ENCODE measurements at places on chromosomes 1 and 21. TPM values are rescaled to one million over a fixed set of nuclear protein-coding genes. Genes with fewer than 3 reads are reported as not detected.
A peak's percentile ranks its signal among the peaks of the same experiment; 100 is the strongest.

DNA sequence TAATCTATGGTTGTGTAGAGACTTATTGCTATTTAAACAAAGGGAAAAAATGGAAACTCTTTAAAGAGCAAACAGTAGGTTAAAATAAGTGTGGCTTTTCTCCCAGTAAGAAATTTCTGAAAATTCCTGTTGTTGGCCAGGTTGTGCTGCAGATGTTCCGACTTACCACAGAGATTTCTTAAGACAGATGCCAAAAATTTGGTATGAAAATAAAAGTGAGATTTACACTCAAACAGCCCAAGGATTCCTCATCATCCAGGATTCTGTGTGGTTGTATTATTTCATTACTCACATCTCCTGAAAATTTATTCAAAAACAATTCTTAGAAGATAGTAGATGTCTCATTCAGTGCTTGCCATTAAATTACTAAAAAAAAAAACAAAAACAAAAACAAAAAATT lies 296.7 kb upstream of the PTBP2 start:
- DNase-seq, result no peak

DNA sequence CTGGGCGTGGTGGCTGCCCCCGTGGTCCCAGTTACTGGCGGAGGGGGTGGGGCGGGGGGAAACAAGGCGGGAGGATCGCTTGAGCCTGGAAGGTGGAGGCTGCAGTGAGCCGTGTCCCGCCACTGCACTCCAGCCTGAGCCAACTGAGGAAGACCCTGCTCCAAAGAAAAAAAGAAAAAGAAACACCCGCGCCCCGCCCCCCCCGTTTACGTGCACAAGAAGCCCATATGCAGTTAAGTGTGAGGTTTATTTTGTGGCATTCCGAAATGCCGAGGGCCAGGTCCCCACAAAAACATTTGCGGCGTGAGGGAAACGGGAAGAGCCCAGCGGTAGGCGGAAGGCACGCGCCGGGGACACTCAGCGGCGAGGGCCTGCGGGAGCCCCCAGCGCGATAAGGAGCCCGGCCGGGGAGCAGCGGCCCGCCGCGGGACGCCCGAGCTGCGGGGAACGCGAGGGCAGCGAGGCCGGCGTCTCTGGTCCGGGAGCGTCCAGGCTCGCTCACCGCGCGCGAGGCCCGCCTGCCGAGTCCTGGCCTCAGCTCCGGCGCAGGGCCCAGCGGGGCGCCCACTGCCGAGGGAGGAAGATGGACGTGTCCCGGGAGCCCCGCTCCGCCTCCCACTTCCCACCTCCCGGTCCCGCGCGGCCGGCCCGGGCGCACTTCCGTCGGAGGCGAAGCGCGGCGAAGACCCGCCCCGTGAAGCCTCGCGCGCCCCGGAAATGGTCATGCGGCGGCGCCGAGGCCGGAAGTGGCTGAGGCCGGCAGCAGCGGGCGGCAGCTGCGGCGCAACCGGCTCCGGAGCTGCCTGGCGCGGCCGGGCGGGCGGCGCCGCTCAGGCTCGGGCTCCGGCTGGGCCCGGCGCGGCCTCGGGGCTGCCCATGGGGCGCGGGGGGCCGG lies at the start of gene TRAPPC10:
TSS of gene TRAPPC10 (plus strand) at position 731 of the 895 bp plus-strand sequence. CDS start 185 bp downstream, outside the sequence.
- DNase-seq, result peak; percentile 85

- no peak for DNase-seq
Measured at GRCh38 chr1:22983944-22984343, 11.3 kb upstream of the LACTBL1 start.

DNA sequence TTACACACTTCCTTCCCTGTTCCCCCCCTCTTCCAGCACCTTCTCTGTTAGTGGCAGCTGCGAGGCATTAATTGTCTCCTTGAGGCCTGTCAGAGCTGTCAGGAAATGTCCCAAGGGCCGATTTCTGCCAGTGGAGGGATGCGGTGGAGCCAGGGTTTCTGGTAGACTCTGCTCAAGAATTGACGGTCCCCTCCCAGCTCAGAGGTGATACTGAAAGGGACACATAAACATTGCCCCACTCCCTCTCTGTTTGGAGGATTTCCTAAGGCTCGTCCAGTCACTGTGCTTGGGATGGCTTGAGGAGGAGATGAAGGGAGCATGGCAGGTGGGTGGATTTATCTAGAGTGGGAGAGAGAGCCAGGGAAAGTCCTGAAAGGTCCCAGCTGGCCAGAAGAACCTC lies 61.4 kb upstream of the CD34 start:
- no peak for DNase-seq

GRCh38 chr1:151058692-151059091 lies 730 bp downstream of the CDC42SE1 start:
- peak; percentile 74 for DNase-seq

GRCh38 chr1:97796711-97797110 lies 124.1 kb downstream of the DPYD start:
- DNase-seq, result peak; percentile 10

- no peak for DNase-seq
Measured at GRCh38 chr21:33234635-33235520, 5.1 kb downstream of the IFNAR2 start.

DNA sequence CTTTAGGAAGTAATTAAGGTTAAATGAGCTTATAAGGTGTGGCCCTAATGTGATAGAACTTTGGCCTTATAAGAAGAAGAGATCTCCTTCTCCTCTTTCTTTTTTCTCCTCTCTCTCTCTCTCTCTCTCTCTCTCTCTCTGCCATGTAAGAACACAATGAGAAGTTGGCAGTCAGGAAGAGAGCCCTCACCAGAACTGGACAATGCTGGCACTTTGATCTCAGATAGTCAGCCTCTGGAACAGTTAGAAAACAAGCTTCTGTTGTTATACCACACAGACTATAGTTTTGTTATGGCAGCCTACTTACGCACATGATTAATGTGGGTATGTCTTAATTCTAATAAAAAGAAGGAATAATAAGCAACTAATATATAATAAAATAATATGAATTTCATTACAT lies 444.2 kb upstream of the LRRC7 start:
- no peak for DNase-seq

GRCh38 chr1:171984850-171985485 lies 143.7 kb downstream of the DNM3 start:
- peak; percentile 19 for DNase-seq

GRCh38 chr1:15201849-15202551 lies 45.0 kb upstream of the FHAD1 start:
- peak; percentile 46 for DNase-seq

- no peak for DNase-seq
Measured at GRCh38 chr1:40553017-40553416, 21.6 kb downstream of the ZNF684 start.

- DNase-seq, result no peak
Measured at GRCh38 chr1:5909576-5910275, 82.5 kb downstream of the NPHP4 start.

DNA sequence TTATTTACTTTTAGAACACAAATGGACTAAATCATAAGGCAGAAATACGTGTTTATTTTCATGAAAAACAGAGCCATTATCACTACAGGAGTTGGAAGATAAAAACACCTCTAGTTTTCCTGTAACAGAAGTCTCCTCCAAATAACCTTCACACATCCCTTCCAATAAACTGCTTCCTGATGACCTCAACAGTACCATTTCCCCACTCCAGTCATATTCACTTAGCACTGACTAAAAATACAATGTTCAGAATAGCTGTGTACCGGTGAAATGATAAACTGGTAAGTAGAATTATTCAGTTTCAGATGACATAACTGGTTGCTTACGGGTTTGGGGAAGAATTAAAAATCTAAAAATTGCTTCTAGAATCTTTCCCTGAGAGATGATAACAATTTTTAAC lies 137.9 kb downstream of the DENND1B start:
- DNase-seq, result no peak

DNA sequence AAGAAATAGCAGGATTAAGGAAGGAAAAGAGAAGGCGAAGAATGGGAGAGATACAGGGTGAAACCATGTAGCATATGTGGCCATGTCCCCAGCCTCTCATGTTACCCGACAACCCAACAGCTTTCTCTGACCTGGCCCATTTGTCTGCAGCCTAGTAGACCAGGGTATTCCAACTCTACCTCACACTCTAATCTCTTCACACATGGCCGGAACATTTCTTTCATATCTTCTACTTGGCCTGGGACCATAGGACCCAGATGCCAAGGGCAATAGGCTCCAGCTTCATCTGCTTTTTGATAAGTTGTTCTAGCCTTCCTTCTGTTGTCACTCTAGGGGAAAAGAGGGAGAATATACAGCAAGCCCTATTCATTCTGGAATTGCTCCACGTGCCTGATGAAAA lies 95.0 kb upstream of the DPT start:
- no peak for DNase-seq

DNA sequence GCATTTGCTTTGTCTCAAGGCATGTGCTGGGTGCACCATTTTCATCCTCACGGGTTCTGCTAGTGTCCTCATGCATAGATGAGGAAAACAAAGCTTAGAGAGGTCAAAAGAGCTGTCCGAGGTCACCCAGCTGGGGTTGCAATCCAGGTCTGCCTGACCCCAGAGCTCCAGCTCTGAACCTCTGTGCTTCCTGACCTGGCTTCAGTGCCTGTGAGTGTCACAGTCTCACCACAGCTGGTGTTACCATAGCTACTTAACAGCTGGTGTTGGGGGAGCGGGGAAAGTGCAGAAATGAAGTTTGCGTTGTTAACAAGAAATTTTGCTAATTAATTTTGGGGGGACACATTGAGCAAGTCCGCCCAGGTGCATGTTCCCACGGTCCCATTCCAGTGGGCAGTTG lies 328.5 kb downstream of the KIF26B start:
- no peak for DNase-seq

DNA sequence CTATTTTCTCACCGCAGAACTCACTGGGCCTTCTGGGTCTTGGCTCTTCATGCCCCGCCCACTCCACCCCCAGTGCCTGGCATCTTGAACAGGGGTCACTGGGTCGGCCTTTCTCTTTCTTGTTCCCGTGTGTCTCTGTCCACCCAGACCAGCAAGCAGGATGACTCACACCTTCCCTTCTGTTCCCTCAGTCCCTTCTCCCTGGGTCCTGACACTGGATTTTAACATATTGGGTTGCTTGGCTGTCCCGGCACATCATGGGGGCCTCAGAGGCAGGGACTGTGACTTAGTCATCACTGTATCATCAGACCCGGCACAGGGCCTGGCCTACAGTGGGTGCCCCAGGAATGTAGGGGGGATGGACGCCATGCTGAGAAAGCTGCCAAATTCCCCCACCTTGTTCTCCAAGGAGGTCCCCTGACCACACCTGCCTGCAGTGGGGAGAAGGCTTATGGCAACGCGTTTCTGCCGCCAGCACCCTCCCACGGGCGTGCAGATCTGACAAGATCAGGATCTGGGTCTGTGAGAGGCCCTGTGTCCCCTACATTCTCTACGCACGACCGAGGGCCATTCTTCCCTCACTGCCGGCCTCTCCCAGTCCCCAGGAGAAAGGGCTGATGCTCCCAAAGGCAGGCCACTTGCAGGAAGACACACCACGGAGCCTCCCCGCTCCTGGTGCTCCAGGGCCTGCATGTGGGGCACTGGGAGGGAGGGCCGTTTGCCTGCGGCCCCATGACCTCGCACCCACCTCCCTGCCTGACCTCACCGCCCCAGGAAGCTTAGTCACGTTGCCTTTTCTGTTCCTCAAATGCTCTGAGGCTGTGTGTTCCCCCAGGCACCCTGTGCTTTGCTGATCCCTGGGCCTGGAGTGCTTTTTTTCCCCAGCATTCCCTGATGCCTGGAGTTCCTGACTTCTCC lies 157.2 kb upstream of the TMEM51 start:
- no peak for DNase-seq

DNA sequence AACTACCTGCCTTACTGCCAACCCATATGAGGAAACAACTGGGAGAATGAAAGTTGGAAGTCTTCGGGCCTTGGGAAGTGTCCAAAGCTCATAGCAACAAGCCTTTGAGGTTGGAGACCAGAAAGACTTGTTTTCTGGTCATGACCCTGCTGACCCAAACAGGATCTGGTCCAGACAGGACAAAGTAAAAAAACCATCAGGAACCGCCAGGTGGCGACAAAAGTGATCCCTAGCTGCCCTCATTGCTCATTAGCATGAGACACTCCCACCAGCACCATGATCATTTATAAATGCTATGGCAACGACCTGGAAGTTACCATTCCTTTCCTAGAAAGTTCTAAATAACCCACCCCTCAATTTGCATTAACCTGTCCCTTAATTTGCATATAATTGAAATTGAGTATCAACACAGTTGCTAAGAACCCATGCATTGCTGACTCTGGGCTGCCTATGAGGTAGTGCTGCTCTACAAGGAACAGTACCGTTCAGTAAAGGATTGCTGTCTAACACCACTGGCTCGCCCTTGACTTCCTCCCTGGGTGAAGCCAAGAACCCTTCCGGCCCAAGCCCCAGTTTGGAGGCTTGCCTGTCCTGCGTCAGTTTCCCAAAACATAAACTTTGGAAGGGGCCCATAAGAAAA lies 89.0 kb downstream of the URB2 start:
- DNase-seq, result no peak

GRCh38 chr1:31615414-31615813 lies 2.1 kb upstream of the HCRTR1 start:
- no peak for DNase-seq

- no peak for DNase-seq
Measured at GRCh38 chr1:228554107-228554506, 66.9 kb downstream of the RNF187 start.

GRCh38 chr1:9143250-9143649 lies 14.3 kb upstream of the GPR157 start:
- no peak for DNase-seq

DNA sequence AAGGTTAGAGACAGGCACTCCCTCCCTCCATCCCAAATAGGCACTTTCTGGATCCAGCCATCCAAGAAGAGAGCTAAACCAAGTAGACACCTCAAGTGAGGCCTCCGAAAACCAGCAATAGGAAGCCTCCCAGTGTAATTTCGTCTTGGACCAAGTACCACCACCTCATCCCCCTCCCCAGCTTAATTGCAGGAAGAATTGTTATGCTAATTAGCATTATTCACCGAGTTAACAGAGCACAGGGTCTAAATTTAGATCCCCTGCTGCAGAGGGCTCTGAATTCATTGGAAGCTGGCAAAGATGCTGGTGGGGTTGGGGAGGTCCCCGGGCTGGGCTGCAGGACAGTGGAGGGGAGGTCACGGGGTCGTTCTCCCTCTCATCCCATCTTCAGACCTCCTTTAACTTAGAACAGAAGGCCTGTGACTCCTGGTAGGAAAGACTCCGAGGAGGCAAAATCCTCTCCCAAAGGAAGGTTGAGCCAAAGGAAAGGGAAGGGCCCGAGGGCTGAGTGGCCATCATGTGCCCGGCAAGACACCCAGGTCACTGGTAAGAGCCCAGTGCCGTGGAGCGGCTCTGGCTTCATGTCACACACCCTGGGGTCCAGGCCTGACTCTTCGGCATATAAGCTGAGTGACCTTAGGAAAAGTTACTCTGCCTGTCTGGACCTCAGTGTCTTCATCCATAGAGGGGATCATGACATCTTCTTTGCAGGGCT lies 209.2 kb upstream of the GRIK3 start:
- no peak for DNase-seq

Gene SPATA46
- total RNA-seq, result not detected

Gene TRIM46
- total RNA-seq, result 1.9 TPM

Gene CA14
- 0.48 TPM for total RNA-seq

Gene SLC6A17
- 0.96 TPM for total RNA-seq

Gene TRAF5
- 65.0 TPM for total RNA-seq

Gene ANKRD35
- total RNA-seq, result 0.72 TPM

Gene DIO1
- not detected for total RNA-seq

Gene ARHGEF10L
- 42.4 TPM for total RNA-seq

Gene CFHR4
- not detected for total RNA-seq

Gene KIF26B
- 43.1 TPM for total RNA-seq

Gene DIRAS3
- 2.9 TPM for total RNA-seq
